ENCODE measurements at places on chromosomes 11 and 22.
A peak's percentile ranks its signal among the peaks of the same experiment; 100 is the strongest.

GRCh38 chr22:30506507-30506968, 1.0 kb upstream of the SEC14L4 start:
- no peak for DNase-seq

DNA sequence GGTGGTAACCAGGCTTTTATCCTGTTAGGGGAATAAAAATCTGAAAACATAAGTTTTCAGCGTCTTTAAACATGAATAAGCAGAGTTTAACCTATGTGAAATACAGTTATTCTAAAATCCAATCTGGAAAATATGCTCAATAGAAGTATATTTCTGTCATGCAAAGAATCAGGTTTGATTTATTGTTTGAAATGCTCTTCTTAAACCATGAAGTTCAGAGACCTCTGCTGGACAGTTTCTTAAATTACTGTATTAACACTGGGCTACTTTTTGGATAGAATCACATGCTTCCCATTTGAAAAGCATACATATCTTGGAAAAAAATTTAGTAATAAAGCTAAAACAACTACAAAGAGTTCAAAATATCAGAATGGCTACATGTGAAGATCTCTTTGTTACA, 25.4 kb downstream of the APIP start:
- no peak for DNase-seq

DNA sequence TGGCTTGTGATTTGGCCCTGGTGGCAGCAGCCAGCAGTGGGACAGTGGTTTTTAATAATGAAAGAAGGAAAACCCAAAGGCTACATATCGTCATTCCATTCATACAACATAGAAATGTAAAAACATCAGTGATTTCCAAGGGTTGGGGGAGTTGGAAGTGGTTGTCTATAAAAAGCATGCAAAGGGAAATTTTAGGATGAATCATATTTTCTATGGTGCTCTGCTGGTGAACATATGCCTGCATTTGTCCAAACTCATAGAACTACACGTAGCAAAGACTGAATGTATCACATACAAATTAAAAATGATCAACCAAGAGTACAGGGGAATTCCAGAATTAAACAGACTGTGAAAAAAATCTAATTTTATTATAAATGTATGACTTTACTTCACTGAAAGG, 11.1 kb downstream of the OR5B3 start:
- DNase-seq: no peak

GRCh38 chr11:6862961-6863360, at the start of gene OR10A2:
OR10A2 (plus strand) TSS chr11:6863057; CDS start chr11:6869755, 6,698 bp downstream.
- DNase-seq: no peak

- DNase-seq: no peak
Observed at GRCh38 chr11:73204711-73205121, 13.4 kb upstream of the P2RY2 start.

GRCh38 chr11:102849311-102849710, 5.9 kb upstream of the MMP3 start:
- DNase-seq: no peak

DNA sequence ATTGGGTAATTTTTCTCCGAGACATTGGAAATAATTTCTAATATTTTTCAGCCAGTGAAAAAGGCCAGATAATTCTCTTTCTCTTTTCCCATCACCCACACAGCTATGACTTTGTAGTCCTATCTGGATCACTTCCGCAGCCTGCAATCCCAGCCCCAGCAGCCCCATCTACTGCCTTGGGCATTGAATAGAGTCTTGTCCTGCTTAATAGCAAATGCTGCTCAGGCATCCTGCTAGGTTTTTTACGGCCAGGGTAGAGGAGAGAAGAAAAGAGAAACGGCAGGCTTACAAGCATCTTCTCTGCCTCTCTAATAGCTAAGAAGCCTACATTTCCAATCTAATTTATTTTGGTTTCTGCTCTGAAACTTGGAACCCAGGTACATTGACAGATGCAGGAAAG, 154.3 kb upstream of the B3GAT1 start:
- DNase-seq: no peak

DNA sequence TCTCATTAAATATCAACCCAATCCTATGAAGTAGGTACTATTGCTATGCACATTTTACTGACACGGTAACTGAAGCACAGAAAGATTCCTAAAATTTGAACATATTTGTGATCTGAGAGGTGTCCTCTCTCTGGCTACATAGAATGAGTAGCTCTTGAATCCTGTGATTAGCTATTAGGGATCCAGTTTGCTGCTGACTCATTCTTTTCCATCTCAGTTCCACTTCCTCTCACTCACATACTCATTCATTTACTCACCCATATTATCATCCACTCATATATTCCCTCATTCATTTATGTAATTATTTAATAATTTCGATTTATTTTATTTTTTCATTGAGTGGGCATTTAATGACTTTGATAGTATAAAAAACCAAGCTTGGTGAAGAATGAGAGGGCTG, 42.7 kb downstream of the OR5B17 start:
- DNase-seq: no peak

DNA sequence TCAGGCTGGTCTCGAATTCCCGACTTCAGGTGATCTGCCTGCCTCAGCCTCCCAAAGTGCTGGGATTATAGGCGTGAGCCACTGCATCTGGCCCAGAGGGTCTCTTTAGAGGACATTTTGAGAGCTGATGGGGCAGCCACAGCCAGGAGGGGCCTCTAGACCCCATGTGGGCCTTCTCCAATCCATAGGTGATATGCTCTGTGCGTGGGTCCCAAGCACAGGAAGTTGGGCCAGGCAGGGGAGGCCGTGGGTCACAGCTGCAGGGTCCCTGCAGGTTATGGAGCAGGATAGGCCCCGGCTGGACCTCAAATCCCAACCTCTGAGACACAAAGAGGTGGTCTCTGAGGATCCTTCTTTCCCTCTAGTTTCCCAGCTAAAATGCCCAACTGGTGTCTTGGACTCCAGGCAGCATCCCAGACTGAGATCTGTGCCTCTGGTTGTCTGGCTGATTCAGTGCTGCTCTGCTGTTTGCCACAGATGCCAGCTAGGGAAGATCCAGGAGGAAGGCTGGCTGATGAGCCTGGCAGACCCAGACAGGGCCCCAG, 1.5 kb downstream of the LRRC75B start:
- DNase-seq: no peak

- no peak for DNase-seq
Observed at GRCh38 chr11:62024936-62025486, 57.6 kb upstream of the FTH1 start.

- DNase-seq: no peak
Observed at GRCh38 chr11:12807621-12808020, 133.4 kb downstream of the TEAD1 start.

GRCh38 chr11:117414724-117415123, 87.1 kb downstream of the CEP164 start:
- no peak for DNase-seq

DNA sequence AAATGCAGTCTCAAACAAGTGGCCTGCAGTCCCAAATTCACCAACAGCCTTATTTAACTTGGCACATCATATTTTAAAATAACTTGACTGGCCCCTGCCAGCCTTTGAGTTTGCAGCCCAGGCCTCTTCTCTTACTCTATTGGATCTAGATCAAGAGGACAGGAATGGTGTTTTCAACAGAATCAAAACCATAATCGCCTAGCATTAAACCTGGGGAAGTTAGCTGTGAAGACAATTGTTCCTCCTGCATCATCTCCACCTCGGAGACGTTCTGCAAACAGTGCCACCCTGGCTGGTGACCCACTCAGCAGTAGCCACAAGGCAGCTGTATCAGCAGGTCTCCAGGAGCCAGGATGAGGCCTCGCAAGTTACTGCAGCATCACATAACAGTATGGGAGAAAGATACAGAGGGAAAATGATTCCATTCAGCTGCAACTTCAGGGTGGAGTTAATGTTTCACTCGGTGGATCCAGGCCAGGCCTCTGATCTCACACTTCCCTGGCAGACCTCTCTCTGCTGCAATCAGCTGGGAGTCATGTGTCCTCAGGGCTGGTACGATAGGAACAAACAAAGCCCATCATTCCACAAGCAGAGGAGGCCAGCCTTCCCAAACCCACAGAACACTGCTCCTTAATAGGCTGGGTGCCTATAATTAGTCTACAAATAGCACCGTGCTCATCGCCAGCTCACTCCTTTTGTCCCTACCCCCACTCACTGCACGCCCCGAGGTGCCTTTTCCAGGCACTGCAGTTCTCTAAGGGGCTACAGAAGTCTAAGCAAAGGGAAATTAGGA, 18.6 kb upstream of the SCN2B start:
- DNase-seq: no peak

DNA sequence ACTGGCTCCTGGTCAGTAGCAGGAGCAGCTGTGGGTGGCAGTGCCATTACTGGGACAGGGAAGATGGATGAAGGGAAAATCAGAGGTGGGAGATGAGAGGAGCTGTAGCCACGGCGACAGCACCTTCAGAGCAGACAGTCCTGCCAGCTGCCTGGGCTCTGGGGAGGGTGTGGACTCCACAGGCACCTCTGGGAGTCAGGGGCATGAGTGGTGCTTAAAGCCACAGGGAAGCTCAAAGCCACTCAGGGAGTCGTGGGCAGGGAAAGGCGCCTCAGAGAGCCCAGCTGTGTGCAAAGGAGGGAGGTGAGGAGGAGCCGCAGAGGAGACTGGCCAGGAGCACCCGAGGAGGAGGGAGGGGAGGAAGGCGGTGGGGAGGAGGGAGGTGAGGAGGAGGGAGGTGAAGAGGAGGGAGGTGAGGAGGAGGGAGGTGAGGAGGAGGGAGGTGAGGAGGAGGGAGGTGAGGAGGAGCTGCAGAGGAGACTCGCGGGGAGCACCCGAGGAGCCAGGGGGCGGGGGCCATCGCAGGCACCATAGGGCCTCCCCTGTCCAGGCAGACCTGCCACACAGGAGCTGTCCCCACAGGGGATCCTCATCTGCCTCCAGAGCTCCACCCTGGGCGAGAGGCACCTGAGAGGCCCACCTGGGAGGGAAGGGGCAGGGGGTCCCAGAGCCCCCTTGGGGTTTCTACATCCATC, 977.6 kb downstream of the BRD1 start:
- no peak for DNase-seq

- no peak for DNase-seq
Observed at GRCh38 chr22:28792491-28793383, 7.6 kb downstream of the XBP1 start.

DNA sequence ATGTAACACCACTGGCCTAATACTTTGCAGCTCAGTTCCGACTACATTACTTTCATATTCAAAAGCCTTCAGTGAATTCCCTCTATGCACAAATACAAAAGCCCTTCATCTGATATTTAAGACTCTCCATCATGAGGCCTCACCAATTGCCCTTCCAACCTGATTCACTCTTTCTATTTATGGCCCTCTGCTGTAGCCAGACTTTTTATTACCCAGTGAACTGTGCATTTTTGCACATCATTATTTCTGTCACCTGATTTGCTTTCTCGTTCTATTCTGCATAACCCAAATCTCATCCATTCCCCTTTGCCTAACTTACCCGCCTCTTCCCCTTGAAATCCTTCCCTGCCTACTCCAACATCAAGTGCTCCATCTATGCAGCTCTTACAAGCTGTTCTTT, 78.3 kb downstream of the BBOX1 start:
- DNase-seq: no peak

DNA sequence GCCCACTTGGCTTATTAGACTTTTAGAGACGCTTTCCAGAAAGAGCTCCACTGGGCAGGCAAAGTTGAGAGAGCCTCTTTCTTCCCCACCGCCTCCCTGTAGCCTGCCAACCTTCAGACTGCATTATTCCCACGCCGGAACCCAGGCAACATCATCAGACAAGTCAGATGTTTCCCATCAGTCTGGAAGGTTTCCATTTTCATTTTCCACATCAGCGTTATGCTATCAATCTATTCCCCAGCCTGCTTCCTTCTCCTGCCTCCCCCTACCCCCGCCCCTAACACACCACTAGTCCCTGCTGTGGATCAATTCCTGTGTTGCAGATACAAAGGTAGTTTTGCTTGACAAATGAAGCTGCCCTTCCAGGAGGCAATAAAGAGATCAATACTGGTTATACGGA, 184.8 kb downstream of the DSCAML1 start:
- DNase-seq: peak; percentile 40

GRCh38 chr22:49491726-49492125, 335.9 kb downstream of the BRD1 start:
- no peak for DNase-seq

DNA sequence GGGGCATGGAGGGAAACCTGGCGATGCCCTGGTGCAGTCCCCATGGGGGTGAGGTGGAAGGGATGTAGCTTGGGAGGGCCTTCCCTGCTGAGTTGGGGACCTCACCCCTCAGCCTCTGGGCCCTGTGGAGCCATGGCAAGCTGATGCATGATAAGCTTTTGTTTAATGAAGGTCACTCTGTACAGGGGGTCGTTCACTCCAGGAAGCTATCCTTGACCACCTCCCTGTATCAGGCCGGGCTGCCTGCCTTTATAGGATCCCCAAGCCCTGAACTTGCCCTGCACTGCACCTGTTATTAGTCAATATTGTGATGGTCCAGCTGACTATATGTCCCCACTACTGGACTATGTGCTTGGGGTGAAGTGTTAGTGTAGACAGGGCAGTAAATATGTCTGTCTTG, 49.7 kb upstream of the MYEOV start:
- DNase-seq: no peak

- no peak for DNase-seq
Observed at GRCh38 chr22:19715188-19715930, 1.1 kb downstream of the SEPTIN5 start.

GRCh38 chr11:125517116-125517770, 21.2 kb upstream of the FEZ1 start:
- DNase-seq: peak; percentile 41

GRCh38 chr22:44445731-44446130, 52.3 kb downstream of the RTL6 start:
- no peak for DNase-seq

DNA sequence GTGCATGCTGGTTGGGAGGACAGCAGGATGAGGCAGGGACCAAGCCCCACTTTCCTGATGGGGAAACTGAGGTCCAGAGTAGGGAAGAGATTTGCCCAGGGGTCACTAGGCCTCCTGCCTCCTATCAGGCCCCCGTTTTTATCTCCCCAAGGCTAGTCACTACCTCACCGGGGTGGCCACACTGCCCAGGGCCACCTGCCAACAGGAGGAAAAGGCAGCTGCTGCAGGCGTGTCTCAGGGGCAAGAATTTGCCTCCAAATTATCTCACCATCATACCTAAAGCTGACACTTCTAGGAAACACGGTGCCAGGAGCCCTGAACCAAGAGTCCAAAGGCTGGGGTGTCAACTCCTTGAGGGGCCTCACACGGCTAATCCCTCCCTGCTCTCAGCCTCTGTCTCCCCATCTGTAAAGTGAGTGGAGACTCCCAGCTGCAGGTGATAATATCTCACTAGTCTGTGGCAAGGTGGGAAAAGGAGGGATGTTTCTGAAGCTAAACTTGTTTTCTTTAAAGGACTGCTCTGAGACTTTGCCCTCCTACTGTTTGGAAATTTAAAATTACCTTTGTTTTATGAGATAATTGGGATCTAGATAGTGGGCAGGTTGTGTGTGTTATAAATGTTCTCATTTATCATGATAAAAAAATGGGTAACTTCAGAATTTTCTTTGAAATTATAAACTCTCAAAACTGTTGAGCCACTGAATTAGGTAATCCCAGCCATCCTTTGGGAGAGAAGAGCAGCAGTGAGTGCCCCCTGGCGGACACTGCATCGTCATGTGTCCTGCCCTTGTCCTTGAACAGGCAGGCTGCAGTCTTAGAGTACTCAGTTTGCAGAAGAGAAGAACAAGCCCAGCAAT, 60.0 kb downstream of the MYO7A start:
- peak; percentile 51 for DNase-seq

GRCh38 chr22:26527574-26528465, 15.5 kb upstream of the TFIP11 start:
- no peak for DNase-seq

GRCh38 chr11:1630271-1630670, 696 bp downstream of the KRTAP5-5 start:
- no peak for DNase-seq
